ENCODE measurements at places on chromosomes 4 and X. TPM values are rescaled to one million over a fixed set of nuclear protein-coding genes. Genes with fewer than 3 reads are reported as not detected.
A peak's percentile ranks its signal among the peaks of the same experiment; 100 is the strongest.

Gene FAT4
- polyA plus RNA-seq: not detected

DNA sequence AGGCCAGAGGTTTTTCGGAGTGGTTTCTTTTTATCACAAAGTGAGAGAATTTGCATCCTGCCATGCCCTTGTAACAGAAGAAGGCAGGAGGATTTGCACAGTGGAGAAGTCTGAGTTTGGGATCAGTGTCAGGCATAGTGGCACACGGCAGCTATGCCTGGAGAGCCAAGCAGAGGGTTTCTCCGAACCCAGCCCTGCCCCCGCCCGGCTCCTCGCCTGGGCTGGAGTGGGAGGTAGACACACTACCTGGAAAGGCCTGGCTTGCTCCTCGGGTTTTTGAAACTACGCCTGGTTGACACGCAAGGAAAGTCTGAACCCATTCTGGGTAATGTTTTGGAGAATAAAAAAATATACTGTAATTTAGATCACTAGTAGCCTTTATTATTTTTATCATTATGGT is 1653.6 kb upstream of the TENM3 start:
- DNase-seq: no peak

Gene SPANXA1
- polyA plus RNA-seq: not detected

DNA sequence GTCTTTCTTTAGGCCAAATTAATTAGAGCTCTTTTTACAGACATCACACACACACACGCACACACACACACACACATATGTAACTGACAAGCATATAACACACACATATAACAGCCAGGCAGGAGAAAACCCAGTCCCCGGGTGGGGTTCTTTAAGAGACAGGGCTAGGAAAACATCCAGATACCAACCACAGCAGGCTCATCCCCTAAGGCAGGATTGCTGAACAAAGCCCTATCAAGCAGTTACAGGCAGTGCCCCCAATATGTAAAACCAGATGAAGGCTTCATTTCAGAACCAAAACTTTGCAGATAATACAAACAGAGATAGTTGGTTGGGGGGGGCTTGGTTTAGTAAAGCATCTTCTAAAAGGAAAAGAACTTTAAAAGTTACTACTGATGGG is 18.0 kb upstream of the FAM47E start:
- DNase-seq: no peak

Gene HSFX1
- polyA plus RNA-seq: not detected

- DNase-seq: no peak
Measured at GRCh38 chr4:87566276-87566675, 37.1 kb upstream of the SPARCL1 start.

DNA sequence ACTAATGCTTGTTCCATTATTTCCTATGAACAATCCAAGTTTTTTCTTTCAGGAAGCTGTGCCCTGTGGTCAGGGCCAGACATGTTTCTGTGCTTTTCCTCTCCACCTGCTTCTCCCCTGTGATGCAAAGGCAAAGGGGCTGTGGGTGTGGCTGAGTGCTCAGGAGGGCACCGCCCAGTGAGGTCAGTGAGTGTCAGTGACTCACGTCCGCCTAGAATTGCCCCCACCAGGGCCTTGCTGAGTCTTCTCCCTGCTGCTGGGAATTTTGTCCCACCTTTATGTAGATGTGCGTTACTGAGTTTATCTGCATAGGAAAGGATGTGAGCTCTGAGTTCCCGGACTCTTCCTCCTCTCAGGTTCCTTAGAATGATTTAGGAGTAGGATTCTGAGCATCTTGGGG is 283.2 kb downstream of the DCHS2 start:
- no peak for DNase-seq

DNA sequence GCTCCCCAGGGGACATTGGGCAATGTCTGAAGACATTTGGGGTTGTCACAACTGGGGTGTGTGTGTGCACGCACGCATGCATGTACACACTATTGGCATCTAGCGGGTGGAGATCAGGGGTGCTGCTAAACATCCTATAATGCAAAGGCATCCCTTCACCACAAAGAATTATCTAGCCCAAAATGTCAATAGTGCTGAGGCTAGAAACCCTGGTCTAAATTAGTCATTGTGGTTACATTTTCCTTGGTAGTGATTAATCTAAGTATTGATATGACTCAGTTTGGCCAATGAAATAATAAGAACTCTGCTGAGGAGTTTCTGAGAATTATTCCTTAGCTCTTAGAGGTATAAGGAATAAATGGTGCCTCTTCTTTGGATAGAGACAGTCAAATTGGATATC is 200.2 kb downstream of the CLCN4 start:
- no peak for DNase-seq

DNA sequence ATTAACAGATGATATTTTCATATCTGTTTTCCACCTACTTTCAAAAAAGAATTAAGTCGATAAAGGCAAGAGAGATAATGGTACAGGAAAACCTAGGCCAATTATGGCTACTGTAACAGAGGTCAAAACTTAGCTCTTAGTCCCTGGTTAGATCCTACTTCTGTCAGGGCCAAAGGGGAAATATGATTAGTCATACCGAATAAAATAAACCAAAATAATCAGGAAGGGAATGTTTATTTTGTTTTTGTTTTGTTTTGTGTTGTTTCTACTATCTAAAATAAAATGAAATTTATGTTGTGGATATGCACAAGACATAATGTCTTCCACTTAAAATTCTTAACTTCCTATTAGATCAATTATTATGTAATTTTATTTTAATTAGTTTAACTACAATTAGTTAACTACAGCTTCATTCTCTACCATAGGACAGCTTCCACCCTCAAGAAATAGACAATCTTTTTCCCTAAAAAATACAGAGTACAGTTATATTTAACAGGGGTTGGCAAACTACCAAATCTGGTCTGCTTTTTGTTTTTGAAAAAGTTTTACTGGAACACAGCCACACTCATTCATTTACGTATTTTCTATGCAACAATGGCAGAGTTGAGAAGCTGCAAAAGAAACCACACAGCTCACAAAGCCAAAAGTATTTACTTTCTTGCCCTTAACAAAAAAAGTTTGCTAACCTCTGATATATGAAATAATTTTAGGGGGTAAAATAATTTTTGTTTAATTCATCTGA is 25.4 kb downstream of the TMEM47 start:
- DNase-seq: no peak

Gene CTAG1B
- not detected for polyA plus RNA-seq

Gene NDUFA1
- polyA plus RNA-seq: 456 TPM

Gene PDE6B
- polyA plus RNA-seq: 19.0 TPM

- DNase-seq: peak; percentile 34
Measured at GRCh38 chr4:52983563-52984303, 121.6 kb downstream of the RASL11B start.

Data from CD4-positive, CD25-positive, alpha-beta regulatory T cell (primary cell).